ENCODE measurements at places on chromosomes 13 and 19.

DNA sequence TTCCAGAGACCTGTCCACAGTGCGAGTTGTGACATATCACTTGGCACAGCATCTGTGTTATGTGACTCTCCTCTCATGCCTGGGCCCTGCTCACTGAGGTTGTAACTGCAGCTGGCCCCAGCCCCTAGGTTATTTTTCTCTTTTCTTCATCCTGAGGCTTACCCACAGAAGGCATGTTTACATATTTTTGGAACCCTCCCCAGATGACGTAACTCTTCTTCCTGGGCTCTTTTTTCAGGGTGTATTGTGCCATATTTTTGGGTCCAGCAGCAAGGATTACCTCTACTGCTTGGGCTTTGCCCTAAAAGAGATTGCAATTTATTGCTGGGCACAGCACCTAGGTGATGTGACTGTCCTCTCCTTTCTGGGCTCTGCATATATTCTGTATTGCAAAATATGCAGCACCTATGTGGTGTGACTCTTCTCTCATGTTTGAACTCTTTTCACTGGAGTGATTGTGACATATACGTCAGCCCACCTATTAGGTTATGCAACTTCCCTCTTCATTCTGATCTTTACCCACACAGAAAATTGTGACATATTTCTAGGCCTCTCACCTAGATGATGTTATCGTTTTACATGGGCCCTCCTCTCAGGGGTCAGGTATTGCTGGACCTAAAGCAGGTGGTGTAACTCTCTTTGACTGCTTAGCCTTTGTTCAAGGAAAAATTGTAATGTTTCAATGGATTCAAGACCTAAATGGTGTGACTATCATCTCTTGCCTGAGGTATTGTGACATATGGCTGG, 64.5 kb upstream of the ZNF724 start:
- DNase-seq, result no peak
- H3K4me3 ChIP-seq, result no peak overlapping the region
- H3K4me1 ChIP-seq, result no peaks in the 10 kb centered on the region
- H3K27ac ChIP-seq, result no peak overlapping the region

GRCh38 chr19:5434970-5435641, 20.1 kb upstream of the ZNRF4 start:
- DNase-seq, result peak; percentile 23
- H3K36me3 ChIP-seq, result no peaks in the 10 kb centered on the region
- no peak overlapping the region for H3K27ac ChIP-seq
- H3K27me3 ChIP-seq, result peaks cover 9% of the 10 kb centered on the region
- H3K4me1 ChIP-seq, result no peaks in the 10 kb centered on the region

DNA sequence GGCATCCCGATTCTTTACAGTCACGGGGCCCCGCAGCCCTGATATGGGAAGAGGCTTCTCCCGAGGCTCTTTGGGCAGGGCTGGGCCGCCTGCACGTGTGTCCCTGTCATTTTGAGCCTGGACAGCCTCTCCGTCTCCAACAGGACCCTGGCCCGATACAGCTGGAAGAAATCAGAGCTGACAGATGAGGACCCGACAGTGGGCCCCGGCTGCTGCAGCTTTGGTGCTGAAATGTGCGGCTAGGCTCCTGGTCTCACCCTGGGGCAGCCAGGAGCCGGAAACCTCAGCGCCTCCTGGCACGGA, 3.2 kb downstream of the PIAS4 start:
- peaks cover 26% of the 10 kb centered on the region for H3K4me1 ChIP-seq
- H3K27me3 ChIP-seq, result no peaks in the 10 kb centered on the region
- H3K36me3 ChIP-seq, result peaks cover 3% of the 10 kb centered on the region
- H3K27ac ChIP-seq, result no peak overlapping the region
- no peak for DNase-seq

- peaks cover 13% of the 10 kb centered on the region for H3K4me1 ChIP-seq
- H3K36me3 ChIP-seq, result no peaks in the 10 kb centered on the region
- H3K27me3 ChIP-seq, result peaks cover 14% of the 10 kb centered on the region
These were observed 10.8 kb downstream of the LATS2 start for GRCh38 chr13:21050288-21051197.

GRCh38 chr13:20658451-20659040, 45.0 kb upstream of the IL17D start:
- no peak overlapping the region for H3K27ac ChIP-seq
- no peak overlapping the region for H3K4me3 ChIP-seq
- no peaks in the 10 kb centered on the region for H3K27me3 ChIP-seq
- no peaks in the 10 kb centered on the region for H3K4me1 ChIP-seq
- no peak for DNase-seq

DNA sequence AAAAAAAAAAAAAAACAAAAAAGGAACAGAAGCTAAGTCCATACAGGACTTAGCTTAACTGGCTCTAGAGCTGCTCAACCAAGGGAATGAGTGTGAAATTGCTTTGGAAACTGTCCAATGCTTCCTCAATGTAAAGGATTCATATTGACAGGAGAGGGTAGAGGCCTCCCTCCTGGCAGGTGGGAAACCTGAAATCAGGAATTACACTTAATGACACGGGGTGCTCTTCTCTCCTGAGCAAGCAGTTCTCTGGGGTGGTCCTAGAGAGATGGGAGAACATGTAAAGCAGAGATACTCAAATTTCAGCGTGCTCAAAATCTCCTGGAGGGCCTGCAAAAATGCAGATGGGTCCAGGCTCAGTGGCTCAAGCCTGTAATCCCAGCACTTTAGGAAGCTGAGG, 3.6 kb upstream of the MAG start:
- H3K4me3 ChIP-seq, result no peak overlapping the region
- H3K27ac ChIP-seq, result no peak overlapping the region
- no peaks in the 10 kb centered on the region for H3K4me1 ChIP-seq

- no peaks in the 10 kb centered on the region for H3K4me1 ChIP-seq
- no peaks in the 10 kb centered on the region for H3K36me3 ChIP-seq
- no peak overlapping the region for H3K27ac ChIP-seq
- no peak for DNase-seq
- H3K4me3 ChIP-seq, result no peak overlapping the region
These were observed 203.0 kb downstream of the ITGBL1 start for GRCh38 chr13:101655435-101655834.

Measured in activated CD8-positive, alpha-beta T cell treated with anti-CD3 and anti-CD28 coated beads, Interleukin-2, amount 10 ng/mL, durations not matched to agents 7 days and 5 days (primary cell).